H1 (cell line): ENCODE measurements at places on chromosomes 1 and 21.

- no peak for DNase-seq
Measured at GRCh38 chr21:36552434-36552785, 72.5 kb upstream of the CLDN14 start.

- DNase-seq: no peak
Measured at GRCh38 chr1:201791051-201791778, 37.7 kb upstream of the IPO9 start.

DNA sequence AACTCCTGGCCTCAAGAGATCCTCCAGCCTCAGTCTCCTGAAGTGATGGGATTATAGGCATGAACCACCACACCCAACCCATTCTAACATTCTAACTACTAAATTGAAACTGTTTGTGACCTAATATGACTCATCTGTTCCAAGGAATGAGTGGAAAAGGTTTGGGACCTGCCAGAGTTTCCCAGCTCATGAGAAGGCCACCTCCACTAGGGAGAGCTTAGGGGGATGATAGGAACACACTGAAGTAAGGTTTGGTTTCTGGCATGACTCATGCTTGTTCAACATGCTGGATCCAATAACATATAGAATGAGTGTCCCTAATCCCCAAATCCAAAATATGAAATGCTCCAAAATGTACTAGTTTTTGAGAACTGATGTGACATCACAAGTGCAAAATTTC lies 18.9 kb upstream of the SCAF4 start:
- no peak for DNase-seq

DNA sequence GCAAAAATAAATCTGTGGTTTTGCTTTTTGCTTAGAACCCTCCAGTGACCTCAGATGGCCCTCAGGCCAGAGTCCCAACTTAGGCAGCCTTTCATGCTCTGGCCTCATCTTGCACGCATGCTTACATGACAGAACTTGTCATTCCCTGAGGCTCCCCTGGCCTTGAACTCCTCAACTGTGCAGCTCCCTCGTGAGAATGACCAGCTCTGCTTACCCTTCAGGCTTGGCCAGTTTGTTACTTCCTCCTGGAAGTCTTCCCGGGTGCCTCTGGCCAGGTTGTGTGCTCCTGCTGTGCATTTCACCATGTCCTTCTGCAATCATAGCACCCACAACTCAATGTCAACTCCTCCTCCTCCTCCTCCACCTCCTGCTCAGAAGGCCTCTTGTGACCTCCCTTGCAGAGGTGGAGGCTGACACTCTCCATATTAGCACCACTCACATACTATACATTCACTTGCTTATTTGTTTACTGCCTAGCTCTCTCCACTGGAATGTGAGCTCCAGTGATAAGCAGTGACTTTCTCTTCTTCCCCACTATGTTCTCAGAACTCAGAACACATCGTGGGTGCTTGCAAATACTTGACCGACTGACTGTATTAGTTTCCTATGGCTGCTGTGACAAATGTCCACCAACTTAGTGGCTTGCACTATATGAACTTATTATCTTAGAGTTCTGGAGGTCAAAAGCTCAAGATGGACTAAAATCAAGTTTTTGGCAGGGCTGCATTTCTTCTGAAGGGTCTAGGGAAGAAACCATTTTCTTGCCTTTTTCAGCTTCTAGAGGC lies 41.9 kb downstream of the RCSD1 start:
- no peak for DNase-seq

GRCh38 chr1:218371927-218372672 lies 27.0 kb downstream of the TGFB2 start:
- no peak for DNase-seq

DNA sequence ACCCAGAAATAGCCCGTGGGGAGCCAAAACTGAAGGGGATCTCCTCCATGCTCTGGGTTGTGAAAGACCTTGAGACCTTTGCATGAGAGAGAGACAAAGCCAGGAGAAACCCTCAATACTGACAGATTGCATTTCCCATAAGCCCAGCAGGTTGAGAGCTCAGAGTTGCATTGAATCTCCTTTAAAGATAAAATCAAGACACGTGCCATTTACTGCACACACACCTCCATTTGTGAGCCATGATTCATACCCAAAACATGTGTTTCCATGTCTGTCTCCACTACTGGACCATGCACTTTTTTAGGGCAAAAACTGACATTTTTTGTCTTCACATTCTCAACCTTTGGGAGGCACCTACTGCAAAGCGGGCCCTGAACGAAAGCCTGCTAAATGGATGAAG lies 144.0 kb upstream of the NRIP1 start:
- no peak for DNase-seq

DNA sequence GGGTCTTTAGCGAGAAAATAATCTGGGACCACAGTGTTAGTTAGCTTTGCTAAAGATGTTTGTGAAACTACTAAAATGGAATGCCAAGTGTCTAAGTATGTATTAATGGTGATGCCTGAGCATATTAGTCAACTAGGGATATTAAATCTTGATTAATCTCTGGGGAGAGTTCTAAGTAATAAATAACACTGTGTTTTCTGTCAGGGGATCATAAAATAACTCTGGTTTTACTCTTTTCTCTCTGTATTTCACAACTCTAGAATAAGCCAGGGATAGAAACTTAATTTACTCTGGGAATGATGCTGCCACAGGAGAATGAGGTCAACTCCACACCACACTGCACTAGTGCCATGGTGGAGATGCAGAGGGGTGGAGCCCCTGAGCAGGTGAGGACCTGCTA lies 399.2 kb downstream of the PTBP2 start:
- DNase-seq: no peak

DNA sequence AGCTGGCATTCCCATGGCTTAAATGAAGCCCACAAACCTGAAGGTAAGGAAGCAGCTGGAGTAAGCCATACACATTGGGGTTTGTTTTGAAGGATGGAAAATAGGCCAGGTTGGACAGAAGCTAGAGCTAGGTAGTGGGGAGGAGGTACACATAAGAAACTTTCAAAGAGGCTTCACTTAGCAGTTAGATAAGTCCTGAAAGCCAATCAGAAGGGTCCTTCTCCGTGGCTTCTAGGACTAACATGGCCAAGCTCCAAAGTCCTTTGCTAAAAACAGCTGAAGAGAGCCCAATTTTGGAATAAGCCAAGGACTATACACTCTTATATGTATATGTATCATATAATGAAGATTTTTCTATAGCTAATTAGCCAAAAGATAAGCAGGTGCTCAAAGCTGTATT lies 1.8 kb downstream of the EYA3 start:
- DNase-seq: no peak

DNA sequence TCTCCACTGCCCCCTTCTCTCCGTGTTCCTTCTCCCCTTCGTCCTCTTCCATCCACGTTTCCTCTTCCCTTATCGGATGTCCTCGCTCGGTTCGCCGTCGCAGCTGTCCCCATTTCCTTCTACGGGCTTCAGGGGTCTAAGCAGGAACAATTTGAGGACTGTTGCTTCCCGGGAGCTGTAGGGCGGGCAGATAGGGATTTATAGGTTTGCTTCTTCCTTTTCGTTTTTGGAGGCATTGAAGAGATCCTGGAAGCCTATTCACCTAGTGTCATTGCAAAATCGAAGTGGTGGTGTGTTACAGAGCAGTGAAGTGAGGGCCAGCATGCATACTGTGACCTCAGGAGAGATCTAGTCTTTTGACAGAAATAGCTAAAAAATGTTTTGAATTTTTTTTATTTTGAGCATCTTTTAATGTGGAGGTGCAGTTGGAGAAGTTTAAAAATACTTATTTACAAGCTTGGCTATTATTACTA lies 897 bp downstream of the ZYG11B start:
- DNase-seq: no peak

- DNase-seq: peak; percentile 71
Measured at GRCh38 chr1:85047472-85048295, 616 bp downstream of the MCOLN3 start.

DNA sequence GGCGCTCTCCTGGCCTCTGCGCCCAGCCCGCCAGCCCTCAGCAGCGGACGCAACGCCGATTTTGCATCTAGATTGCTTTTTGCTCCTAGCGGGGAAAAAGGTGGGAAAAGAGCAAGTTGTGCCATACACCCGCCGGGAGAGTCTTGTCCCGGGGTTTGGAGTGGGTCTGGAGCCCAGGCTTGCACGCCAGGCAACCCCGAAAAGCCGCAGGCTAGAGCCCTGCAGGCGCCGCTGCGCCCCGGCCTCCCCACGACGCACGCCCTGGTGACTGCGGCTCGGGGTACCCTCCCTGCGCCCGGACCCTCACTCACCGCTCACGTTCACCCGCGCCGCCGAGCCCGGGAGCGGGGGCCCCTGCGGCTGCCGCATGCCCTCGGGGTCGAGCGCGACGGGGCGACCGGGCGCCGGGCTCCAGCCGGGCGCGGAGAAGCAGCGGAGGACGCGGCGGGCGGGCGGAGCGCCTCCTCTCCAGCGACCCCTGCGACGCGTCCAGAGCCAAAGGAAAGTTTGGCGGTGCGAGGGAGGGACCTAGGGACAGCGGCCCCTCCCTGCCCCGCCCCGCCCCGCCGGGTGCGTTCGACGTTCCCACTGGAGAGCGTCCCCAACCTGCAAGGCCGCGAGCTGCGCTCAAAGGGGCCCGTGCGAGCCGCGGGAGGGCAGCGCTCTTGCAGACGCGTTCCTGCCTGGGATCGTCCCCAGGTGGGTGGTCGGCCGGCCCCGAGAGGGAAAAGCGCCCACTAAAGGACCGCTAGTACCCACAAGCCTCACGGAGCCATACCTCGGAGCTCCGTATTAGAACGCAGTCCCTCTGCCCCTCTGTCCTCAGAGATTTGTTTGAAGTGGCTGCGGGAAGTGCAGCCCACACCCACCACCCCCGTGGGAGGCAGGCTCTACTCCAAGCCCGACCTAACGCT lies at the start of gene LPAR3:
Gene LPAR3 (minus strand): TSS at position 502 of the 914 bp plus-strand sequence. CDS start 27,086 bp downstream, outside the sequence.
- DNase-seq: peak; percentile 85

DNA sequence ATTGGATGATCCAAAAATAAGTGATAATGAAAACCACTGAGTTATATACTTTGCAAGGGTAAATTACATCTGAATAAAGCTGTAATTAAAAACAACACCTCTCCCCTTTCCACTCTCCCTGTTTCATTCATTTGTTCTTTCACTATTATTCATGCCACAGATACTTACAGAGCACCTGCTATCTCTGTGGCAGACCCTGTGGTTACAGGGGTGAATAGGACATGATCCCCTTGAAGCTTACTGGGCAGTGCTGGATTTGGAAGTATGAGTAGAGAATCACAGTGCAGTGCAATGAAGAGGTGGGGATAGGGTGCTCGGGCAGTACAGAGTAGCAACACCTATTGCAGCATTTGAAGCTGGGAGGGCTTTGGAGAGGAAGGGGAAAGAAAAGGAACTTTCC lies 21.7 kb downstream of the ARV1 start:
- no peak for DNase-seq

- no peak for DNase-seq
Measured at GRCh38 chr21:31397939-31398338, 53.9 kb upstream of the TIAM1 start.

- no peak for DNase-seq
Measured at GRCh38 chr21:32140604-32141317, 138.1 kb downstream of the MIS18A start.

DNA sequence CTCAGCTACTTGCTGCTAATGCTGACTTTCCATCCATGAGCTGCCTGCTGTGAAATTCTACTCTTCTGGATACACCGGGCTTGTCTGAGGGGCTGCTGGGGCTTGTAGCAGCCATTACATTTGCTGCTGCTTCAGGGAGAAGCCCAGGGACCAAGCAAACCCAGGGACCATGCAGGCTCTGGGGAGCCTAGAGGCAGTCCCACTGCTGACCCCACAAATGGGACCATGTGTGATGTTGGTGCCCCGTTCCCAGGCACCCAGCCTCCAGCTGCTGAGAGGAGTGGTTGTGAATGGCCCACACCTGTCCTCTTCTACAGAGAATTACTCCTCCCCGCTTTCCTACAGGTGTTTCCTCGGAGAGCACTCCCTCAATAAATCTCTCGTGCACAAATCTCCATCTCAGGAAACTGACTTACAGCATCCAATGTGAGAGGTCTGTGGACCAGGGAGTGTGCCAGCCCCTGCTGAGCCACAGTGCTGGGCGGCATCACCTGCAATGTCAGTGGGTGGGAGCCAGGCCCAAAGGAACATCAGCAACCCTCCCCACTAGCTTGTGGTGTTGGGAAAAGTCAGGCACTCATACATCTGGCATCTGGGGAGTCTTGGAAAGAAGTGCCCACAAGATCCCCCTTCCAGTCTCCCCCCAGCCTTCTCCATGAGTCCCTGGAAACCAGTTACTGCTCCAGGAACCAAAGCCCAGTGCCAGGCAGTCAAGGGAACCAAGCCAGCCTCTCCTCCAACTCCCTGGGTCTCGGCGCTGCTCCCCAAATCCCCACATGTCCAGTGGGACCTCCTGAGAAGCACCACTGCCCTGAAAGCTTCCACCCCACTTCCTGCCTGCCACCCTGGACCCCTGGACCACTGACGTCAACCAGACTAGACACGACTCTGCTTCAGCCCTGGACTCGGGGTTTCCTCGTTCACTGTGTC lies 65.1 kb downstream of the TCP10L start:
- DNase-seq: no peak

GRCh38 chr1:47208374-47208850 lies 18.6 kb upstream of the PDZK1IP1 start:
- no peak for DNase-seq

DNA sequence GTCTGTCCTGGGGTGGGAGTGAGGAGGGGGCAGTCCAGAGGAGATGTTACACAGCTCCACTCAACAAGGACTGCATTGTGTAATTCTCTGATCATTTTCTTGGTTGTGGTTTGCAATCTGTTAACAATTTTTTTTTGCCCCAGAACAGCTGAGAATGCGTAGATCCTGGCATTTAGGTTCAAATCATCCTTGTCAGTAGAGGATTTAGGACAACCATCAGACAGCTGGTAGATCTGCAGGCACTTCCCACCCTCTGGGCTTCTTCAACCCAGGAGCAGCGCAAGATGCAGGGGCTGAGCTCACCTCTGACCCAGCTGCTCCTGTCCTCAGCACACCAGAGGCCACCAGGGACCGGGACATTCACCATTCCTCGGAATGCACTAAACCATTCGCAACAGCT lies 13.5 kb downstream of the BCAR3 start:
- DNase-seq: no peak

- DNase-seq: no peak
Measured at GRCh38 chr1:94316183-94316582, 78.8 kb upstream of the ARHGAP29 start.

DNA sequence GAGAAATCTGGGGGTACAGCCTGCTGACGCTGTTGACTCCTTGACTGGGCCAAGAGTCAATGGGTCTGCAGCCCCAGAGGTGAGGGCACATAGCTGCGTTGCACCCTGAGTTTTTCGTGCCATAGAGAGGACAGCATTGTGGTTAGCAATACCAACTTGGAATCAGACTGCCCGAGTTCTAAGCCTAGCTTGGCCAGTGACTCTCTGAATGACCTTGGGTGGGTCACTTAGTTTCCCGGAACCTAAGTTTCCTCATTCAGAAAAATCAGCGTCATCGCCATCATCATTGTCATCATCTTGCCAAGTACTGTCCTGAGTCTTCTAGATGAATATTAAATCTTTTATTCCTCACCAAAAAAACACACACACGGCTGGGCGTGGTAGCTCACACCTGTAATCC lies 151.2 kb upstream of the TMEM51 start:
- no peak for DNase-seq

- no peak for DNase-seq
Measured at GRCh38 chr1:181318022-181318857, 165.1 kb upstream of the CACNA1E start.

GRCh38 chr21:41754479-41754891 lies 12.4 kb downstream of the RIPK4 start:
- DNase-seq: no peak
